ENCODE measurements at places on chromosomes 5 and 9.

- DNase-seq, result no peak
Observed at GRCh38 chr5:180689071-180689694, 39.8 kb upstream of the FLT4 start.

DNA sequence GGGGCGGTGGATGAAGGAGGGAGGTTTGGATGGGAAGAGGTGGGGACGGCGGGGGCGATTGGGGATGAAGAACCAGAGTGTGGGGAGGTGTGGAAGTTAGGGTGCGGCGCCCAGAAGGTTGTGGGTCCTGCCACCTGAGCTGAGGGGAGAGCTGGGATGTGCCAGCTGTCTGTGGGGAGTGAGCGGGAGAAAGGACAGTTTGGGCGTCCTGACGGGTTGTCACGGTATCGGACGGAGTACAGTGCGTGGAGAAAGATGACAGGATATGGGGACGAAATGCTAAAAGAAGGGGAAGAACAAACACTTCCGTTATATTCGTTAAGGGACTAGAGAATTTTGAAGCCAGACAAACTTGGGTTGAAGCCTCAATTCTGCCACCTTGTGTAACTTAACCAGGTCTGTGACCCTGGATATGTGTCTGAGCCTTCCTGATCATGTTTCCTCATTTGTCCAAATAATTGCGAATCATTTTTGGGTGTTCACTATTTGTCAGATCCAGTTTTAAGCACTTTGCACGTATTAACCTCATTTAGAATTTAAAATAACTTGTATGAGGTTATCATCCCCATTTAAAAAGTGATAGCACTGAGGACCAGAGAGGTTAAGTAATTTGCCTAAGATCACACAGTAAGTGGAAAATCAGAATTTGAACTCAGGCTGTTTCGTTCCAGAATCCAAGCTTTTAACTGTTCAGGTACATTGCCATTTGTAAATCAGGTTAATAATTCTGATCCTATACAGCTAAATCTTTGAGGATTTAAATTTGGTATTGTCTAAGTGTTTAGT lies 689 bp downstream of the CNTRL start:
- peak; percentile 33 for DNase-seq

DNA sequence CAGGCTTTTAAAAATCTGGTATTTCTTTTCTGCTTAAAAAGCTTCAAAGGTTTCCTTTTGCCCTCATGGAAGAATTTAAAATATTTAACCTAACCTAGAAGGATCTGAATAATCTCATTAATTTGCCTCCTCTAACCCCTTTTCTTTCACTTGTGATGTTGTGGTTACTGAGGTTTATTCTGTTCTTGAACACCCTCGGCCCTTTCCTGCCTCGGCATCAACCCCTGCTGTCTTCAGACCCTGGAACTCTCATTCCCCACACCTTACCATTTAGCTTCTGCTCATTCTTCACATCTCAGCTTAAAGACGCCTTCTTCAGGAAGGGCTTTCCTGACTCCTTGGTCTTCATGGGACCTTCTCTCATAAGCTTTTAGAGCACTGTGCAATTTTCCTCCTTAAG lies 131.4 kb upstream of the MAN2A1 start:
- DNase-seq, result no peak

GRCh38 chr5:158953929-158954534 lies 145.7 kb downstream of the EBF1 start:
- DNase-seq, result no peak

DNA sequence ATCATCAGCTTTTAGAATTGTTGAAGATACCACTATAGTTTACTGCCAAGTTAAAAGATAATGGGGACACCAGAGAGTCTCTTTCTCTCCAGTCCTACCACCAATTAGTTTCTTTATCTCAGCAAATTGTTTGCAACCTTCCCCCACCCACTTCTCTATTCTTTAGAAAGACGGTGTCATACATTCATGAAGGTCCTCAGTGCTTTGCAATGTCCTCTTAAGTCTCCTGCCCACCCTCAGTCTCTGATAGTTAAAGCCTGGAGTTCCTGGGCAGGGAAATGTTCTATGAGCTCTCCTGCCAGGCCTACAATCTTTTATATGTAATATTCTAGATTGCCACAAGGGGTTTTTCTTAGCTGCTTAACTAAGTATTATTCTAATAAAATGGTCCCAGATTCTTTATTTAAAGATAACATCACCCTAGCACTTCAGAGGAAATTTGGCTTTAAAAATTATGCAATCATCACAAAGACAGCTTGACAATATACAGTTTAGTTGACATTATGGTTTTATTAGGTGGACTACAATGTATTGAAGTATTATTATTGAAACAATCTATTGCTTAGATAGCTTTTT lies 509.2 kb downstream of the CSNK1G3 start:
- DNase-seq, result no peak

DNA sequence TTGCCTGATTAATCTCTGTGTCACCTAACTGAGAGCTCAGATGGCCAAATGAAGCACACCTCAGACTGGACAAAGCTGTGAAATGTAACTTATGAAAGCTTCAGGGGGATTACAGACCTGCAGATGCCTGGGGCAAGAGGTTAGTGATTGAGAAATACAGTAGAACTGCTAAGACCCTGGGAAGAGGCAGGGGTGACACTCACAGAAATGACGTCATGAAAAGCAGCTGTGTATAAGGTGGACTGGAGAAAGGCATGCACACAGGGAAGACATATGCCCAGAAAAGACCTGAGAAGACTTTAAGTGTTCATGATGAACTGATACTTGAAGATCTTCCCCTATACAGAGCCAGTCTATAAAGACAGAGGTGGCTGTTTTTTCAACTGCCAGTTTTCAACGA lies 49.3 kb upstream of the SPTLC1 start:
- DNase-seq, result no peak

DNA sequence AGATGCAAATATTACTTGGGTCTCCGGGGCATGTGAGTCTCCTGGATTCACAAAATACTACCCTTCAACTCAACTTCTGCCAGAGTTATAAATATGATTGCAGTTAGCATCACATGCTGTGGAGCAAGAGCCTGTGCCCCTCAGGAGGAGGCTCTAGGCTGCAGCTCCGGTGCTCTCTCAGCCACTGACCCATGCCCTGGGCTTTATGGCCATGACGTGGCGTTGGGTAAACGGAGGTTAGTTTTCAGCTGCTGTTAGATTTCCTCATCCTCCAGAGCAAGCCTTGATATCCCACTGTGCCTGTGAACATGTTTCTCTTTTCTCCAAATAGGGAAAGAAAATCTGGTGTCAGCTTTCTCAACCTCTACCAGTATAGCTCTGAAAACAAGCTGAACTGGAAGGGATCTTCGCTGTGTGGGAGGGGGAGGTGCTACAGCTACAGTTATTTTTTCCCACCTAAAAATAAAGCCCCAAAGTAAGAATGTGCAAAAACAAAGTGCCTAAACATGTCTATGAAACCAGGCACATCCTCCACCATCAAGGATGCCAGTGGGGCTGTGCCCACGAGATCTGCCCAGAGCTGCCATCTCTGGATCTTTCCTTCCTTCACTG lies 124.4 kb upstream of the GPR151 start:
- DNase-seq, result no peak
